ENCODE measurements at places on chromosomes 2 and 18.

DNA sequence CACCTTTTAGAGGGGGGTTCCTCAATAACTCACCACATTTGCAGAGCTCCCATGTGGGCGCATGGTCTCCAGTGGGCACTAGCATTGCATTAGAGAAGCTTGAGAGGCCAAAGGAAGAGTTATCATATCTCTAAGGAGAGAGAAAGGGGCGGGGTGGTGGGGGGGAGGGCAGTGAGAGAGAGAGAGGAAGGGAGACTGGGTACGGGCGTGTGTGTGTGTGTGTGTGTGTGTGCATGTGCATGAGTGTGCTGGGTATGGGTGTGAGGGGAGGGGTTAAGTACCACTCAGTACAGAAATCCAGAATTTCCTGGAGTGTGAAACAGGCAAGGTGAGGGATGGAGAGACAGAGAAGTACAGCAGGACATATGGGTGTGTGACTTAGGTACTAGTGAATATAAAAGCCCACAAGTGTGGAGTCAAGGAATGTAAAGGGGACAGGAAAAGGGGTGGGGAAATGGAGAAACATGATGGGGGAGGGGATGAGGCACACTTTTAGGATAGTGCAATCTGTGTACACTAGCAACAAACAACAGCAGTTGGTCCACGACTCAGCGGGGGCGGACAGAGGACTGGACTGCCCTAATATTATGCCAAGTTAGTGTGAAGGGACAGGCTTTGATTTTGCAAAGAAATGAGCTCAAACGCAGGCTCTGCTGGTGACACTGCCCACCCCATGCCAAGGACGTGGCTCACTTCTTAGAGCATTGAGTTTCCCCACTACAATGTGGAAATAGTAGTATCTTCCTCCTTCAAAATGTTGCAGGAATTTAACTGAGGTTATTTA, 91.3 kb downstream of the SPRED2 start:
- DNase-seq, result no peak

DNA sequence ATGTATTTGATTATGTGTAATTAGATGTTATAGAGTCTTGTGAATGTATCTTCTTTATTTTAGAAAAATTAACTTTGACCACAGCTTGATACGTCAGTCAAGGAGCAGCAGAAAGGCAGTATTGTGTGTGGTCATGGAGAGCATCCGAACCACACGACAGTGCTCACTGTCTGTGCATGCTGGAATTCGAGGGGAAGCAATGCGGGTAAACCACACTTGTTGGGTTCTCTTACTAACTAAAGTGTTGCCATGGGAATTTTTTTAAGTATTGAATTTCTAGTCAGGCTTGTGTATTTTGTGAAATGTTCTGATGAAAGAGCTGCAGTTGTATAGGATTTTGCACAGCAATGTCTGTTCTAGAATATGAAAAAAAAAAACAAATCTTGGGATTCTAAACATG, 4.8 kb downstream of the PJVK start:
- DNase-seq, result no peak

GRCh38 chr2:45706033-45706432, 54.6 kb downstream of the PRKCE start:
- DNase-seq, result no peak

DNA sequence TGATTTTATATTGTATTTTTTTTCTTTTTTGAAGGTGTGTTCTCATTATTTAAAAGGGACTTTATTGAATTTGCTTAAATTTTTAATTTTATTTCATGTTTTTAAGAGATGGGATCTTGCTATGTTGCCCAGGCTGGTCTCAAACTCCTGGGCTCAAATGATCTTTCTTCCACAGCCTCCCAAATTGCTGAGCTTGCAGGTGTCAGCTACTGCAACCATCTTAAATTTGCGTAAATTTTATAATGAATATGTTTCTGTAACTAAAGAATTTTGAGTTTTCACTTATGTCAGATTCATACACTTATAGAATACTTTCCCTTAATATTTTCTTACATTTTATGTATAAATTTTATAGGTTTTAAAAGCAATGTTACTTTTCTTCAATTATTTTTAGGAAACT, 157.8 kb downstream of the ZNF804A start:
- DNase-seq, result no peak

Data from tibial nerve (tissue), 4 donors.